ENCODE measurements at places on chromosomes 11 and 22.

- DNase-seq, result no peak
These were observed 51.4 kb downstream of the JAM3 start for GRCh38 chr11:134120143-134120850.

- DNase-seq, result no peak
These were observed 107.1 kb downstream of the PTPRJ start for GRCh38 chr11:48087422-48087821.

- DNase-seq, result no peak
These were observed 412 bp downstream of the ZPR1 start for GRCh38 chr11:116787436-116787785.

DNA sequence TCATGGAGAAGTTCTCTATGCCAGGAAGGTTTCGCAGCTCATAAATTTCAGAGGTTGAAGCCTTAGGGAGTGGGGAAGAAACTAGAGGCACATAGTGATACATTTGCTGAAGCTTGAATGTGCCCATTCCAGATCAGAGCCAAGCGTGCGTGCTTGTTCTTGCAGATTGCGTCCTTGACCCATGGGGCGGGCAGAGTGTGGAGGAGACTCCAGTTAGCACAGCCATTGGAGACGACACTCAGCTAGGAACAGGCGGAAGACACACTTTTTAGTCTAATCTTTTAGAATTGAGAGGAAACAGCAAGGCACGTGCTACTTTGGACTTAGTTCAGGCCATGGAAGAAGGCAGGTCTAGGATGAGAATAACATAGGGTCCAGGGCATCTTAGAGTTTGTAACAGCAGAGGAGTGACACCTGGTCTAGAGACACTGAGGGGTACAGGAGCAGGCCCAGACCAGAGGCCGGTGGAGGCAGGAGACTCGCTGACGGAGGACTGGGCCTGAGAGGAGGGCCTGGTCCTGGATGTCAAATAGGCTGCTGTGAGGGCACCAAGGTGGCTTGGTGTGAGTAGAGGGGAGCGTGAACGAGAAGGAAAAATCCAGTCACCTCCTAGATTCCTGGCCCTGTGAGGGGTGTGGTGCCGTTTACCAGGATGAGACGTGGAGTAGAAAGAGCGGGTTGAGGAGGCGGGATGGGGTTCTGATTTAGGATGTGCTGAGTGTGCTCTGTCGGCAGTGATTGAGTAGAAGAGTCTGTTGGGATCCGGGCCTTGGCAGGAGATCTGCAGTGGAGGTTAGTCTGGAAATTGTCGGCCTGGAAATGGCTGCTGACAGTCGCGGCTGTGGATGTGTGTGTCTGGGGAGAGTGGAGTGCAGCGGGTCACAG lies 154.7 kb downstream of the TBC1D22A start:
- DNase-seq, result no peak
